Esophagus mucosa (tissue), 1 donor: ENCODE measurements at places on chromosomes 3 and 15. TPM values are rescaled to one million over a fixed set of nuclear protein-coding genes. Genes with fewer than 3 reads are reported as not detected.

DNA sequence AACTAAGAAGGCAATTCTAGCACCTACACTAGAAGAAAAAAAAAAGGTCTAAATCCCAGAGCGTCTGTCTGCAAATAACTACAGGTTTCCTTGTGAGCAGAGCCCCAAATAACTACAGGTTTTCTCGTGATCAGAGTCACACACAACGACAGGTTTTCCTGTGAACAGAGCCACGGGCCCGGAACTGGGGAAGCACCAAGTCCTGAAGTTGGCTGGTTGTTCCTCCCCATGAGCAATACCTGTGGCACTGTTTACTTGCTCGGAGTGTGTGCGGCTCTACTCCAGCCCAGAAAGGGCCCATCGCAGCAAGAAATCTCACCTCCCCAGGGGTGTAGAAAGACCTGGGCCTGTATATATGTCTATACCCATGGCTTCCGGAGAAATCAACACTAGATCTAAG is 644 bp upstream of the MASP1 start:
- no peak for ATAC-seq

DNA sequence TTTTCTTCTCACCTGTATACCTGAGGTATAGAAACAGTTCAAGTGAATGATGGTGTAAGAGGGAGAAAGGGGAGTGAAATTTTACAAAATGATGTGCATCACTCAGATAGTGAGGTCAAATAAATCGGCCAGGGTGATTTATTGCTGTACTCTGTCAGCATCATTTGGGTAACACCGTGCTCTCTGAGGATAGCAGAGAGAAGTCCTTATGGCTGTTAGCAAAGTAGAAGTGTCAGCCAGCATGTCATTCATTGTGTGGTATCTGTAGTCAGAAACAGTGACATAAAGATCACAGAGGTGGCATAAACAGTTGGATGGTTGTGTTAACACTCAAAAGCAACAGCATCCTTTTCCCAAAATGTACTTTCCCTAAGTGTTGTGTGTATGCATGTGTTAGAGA is 53.4 kb downstream of the PSMD6 start:
- no peak for ATAC-seq

GRCh38 chr15:86685263-86685662 is 605.6 kb downstream of the AGBL1 start:
- no peak for ATAC-seq

DNA sequence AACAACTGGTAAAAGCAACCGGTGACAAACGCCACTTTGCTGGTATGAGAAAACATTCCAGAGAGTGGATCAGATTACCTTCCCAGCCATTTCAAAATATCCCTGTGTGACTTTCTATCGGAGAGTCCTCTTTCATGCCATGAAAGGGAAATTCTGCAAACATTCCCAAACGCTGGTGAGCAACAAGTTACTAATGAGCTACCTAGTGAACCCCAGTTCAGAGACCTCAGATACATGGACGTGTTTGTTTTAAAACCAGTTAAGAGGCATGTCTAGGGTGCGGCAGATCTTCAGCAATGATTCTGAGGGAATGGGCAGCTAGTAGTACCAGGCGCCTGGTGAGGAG is 418.2 kb upstream of the NR2F2 start:
- ATAC-seq: no peak

- ATAC-seq: peak; percentile 83
Observed at GRCh38 chr15:85730001-85730820, 64.5 kb downstream of the KLHL25 start.

GRCh38 chr15:26970712-26971210 is at the start of gene GABRG3:
TSS of gene GABRG3 (plus strand) at chr15:26971181.
- ATAC-seq: no peak

DNA sequence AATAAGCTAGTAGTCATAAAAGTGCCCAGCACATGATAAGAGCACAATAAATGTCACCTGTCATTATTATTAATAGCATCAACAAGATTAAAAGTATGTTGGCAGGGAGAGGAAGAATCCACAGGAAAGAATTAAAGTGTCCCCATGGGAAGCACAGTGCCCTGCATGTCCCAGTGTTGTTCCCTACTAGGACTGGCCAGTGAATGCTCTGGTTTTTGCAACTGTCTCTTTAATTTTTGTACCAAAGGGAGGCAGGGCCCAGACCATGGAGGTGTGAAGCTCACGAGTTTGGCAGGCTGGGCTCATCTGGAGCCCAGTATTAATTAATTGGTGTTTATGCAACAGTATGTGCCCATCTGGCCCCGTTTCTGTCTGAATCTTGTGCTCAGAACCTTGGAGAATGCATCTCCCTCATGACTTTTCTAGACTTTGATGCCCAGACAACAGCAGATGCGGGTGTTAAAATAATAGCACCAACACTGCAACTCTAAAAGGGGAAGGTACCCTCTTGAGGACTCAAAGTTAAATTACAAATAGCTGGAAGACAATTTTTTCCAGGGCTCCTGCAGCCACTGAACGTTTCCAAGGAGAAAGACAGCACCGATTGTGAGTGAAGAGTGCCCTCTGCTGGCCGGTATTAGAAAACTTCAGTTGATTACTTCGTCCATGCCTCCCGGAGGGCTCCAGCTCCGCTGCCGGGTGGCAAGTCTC is 71.9 kb upstream of the SPATA12 start:
- ATAC-seq: peak; percentile 67

DNA sequence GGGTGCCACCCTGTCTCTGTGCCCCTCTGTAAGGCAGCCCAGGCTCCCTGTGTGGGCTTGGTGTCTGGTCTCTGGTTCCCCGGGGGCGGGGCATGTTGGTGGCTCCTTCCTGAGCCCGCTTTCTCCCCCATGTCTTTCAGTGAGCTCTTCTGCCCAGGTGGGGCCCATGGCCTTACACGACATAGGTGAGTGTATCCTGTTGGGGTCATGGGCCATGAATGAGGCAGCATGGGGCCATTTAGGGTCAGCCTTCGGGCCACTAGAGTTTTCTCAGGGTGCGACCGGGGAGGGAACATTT is 195.1 kb downstream of the UBE3A start:
- no peak for ATAC-seq

GRCh38 chr3:60365360-60365759 is 885.9 kb downstream of the FHIT start:
- ATAC-seq: peak; percentile 51

- ATAC-seq: no peak
Observed at GRCh38 chr3:108018552-108018951, 72.3 kb downstream of the CD47 start.

GRCh38 chr3:98557324-98558010 is 25.7 kb downstream of the GPR15 start:
- peak; percentile 93 for ATAC-seq

DNA sequence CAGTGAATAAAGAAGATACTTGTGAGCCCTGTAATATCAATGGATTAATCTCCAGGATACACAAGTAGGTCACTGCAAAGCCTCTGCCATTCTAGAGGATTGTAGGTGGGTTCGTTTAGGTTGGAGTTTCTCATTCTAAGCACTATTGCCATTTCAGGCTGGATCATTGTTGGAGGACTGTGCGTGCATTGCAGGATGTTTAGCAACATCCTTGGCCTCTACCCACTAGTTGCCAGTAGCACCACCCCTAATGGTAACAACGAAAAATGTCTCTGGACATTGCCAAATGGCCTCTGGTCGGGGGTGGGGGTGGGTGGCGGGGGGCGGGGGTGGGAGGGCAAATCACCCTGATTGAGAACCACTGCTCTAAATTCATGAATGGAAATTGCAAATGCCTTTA is 4.9 kb upstream of the IFT57 start:
- no peak for ATAC-seq

GRCh38 chr15:74626752-74627692 is 11.4 kb downstream of the CLK3 start:
- no peak for ATAC-seq

Gene FOXP1
- total RNA-seq: 70.2 TPM

Gene PLA1A
- 0.92 TPM for total RNA-seq

Gene CYP8B1
- total RNA-seq: not detected
